ENCODE measurements at places on chromosomes 6 and 20.

DNA sequence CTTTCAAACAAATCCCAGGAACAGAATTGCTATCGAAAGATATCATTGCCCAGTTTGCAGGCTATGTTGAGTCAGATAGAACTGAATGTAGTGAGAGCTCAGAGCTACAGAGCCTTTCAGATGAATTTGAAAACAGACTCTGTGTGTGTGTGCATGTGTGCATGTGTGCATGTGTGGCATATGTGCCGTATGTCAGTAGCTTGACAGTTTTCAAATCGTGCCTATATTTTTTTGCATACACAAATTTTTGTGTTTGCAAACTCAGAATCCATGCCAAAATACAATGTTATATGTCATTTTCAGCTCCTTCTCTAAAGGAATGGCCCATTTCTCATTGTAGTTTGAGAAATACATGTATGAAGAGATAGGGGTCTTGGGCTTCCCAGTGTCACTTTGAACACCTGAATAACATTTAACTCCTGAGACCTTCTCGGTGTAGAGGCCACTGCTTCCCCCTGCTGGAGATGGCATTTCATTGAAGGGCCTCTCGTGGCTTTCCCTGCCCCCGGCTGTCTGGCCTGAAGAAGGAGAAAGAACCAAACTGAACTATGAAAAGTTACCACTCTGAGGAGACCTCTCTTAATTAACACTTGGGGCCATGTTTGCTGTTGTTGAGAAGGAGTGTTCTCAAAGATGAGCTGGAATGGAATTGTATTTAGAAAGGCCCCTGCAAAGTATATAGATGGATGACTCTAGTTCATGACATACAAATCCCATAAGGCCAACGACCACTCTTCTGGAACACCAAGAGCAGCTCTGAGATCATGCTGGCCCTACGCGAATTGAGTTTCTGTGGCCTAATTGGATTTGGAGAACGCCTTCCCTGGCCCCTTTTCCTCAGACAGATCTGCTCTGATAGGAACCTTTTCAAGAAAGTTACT lies 58.7 kb downstream of the VAPB start:
- DNase-seq = no peak

- DNase-seq = no peak
These were observed 388.3 kb upstream of the RNF217 start for GRCh38 chr6:124573953-124574352.

DNA sequence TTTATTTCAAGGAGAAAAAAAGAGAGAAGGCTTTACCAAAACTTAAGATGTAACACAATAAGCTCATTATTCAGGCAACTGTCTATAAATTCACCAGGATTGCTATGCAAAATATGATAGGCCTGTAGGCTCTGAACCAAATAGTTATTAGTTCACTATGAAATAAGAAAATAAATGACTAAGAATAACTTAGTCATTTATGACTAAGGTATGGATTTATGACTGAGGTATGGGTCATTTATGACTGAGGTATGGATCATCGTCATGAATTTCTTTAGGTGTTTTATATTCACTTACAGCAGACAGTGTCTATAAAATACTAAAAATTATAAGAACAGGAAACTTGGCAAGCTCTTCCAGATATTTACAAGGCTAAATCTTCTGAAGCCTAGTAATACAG lies 52.1 kb upstream of the SNX9 start:
- DNase-seq = no peak

DNA sequence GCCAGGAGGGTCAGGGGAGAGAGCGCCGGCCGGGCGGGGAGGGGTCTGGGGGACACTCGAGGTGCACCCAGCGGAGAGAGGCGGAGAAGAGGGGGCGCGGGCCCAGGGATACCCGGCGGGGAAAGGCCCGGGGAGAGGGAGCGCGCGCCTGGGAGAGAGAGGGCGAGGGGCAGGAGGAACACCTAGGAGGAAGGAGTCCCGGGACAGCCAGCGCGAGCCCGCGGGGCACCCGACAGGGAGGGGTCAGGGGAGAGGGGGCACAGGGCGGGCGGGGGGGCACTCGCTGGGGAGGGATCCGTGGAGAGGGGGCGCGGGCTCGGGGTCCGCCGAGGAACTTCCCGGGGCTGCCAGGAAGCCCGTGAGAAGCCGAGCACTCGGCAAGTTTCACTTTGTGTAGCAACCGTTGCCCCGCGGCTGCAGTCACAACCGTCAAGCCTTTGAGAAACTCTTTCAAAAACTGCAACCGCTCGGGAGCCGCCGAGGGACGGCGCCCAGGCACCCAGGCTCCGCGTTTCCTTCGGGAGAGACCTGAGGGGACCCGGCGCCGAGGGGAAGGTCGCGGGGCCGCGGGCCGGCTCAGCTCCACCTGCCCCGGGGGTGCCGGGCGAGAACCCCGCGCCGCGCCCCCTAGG lies 471 bp downstream of the EZR start:
- peak; percentile 33 for DNase-seq

DNA sequence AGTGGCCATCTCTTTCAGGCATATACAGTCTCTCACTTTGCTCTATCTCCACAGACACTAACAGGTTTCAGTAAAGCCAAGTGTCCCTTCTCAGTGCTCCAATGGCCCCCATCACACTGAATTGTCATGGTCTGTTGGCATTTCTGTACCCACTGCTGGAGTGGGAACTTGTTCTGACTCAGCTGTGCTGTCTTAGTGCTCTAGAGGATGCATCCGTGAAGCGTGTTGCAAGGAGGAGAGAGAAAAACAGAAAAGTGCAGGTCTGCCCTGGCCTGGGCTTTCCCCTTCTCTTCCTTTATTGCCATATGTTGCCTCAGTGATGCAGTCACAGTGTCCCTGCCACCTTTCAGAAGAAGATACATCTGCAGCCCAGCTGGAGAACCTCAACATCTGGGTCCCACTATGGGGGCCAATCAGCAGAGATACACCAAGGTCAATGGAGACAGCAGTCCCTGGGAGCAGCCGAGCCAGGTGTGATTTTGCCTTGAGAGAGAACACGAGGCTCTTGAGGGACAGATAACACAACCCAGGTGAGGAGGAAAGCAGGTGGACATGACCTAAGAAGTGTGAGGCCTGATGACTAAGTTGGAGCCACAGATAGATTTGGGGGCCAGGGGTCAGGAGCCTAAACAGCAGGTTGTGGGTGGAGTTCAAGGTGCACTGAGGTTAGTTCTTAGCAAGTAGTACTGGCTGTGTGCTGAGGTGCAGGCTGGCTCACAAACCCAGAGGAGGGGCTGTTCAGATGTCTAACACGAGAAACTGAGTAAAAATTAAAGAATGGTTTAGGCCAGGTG lies 5.6 kb upstream of the PLCG1 start:
- no peak for DNase-seq

- DNase-seq = no peak
These were observed 540.7 kb downstream of the BMP2 start for GRCh38 chr20:7308163-7308562.

GRCh38 chr6:19968201-19968600 lies 131.0 kb downstream of the ID4 start:
- no peak for DNase-seq

DNA sequence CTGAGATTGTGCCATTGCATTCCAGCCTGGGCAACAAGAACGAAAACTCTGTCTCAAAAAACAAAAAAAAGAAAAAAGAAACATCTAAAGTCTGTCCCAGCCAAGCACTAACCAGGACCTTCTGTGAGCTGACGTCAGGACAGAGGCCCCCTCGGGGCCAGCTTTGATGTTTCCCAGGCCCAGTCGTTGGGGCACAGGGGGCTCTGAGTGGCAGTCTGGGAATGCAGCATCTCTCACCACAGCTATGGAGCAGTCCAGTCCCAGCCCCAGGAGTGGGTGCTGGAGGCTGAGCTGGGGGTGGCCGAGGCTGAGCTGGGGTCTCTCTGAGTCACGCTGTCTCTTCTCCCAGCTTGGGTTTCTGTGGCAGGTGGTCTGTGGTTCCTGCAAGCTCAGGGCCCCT lies 46.0 kb upstream of the SRF start:
- no peak for DNase-seq

DNA sequence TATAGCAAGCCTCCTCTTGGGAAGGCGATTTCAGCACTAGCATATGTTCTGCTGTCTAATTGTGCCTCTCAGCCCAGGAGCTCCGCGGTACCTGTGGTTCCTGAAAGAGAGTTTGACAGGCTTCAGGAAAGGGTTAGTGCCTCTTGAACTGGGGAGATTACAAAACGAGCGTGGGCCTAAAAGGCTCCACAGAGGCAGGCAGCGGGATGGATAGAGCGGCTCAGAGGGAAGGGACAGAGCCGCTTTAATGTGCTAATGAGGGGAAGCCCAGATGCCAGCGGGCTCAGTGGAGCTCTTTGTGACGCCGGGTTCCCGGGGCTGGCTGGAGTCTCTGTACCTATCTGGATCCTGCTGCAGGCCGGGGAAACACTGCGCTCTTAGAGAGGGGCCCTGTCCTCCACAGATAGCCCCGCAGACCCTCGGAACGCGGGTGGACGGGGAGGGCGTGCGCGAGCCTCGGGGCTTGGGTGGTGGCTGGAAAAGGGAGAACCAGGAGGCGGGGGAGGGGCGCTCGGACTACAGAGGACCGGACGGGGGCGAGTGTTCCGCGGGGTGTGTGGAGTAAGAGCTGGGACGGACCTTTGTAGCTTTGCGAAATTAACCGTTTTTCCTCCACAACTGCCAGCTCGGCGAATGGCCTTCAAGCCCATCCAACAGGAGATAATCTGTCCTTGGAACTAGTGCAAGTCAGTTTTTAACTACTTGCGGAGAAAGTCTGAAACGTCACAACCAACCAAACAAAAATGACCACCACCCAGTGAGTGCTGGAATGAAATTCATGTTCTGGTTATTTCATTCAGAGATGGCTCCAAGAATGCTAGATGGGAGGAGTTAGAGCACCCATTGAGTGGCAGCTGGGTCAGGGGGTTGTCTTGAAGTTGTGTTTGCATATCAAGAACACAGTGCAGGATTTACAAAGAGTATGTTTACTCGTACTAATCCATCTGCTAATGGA lies 13.0 kb downstream of the SLC35F1 start:
- no peak for DNase-seq

DNA sequence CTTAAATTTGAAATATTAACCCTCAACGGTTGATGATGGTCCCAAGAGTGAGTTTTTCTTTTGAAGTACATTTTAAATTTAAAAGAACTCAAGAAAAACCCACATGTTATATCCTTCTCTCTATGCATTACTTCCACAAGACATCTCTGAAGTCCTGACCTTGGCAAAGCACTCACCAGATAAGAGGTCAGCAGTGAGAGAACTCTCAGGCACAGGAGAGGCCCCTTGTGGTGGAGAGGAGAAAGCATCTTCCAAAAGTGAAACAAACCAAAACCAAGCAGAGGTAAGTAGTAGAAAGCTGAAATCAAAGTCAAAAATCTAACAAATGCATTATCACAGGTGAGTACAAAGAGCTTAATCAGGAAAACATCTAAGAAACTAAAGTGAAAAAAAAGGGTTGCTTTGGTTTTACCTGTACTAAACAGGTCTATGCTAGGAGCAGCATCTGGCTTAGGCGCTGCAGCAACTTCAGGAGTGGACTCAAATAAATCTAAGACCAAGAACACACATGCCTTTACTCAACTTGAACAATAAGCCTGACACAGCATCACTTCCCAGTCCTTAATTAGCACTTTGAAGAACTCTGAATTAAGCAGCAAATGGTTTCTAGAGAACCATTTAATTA lies 80.5 kb downstream of the PRSS35 start:
- DNase-seq = no peak

DNA sequence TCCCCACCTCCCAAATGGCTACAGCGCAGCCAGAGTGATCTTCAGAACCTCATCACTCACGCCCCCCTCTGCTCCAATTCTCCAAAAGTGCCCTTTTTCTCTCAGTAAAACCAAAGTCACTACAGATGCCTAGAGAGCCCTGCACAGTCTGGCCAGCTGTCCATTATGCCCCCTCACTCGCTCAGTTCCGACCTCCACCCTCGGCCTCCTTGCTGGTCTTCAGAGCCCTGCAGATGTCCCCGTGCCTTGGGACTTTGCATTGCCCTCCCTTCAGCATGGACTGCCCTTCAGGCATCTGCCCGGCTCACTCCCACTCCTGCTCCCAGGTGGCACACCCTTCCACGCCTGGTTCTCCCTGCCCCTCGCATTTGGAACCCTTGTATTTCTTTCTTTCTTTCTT lies 1.1 kb upstream of the RAET1E start:
- DNase-seq = no peak

- no peak for DNase-seq
These were observed 724.6 kb downstream of the UTRN start for GRCh38 chr6:145009711-145010110.

- DNase-seq = no peak
These were observed 40.3 kb downstream of the KIF6 start for GRCh38 chr6:39684790-39685488.

DNA sequence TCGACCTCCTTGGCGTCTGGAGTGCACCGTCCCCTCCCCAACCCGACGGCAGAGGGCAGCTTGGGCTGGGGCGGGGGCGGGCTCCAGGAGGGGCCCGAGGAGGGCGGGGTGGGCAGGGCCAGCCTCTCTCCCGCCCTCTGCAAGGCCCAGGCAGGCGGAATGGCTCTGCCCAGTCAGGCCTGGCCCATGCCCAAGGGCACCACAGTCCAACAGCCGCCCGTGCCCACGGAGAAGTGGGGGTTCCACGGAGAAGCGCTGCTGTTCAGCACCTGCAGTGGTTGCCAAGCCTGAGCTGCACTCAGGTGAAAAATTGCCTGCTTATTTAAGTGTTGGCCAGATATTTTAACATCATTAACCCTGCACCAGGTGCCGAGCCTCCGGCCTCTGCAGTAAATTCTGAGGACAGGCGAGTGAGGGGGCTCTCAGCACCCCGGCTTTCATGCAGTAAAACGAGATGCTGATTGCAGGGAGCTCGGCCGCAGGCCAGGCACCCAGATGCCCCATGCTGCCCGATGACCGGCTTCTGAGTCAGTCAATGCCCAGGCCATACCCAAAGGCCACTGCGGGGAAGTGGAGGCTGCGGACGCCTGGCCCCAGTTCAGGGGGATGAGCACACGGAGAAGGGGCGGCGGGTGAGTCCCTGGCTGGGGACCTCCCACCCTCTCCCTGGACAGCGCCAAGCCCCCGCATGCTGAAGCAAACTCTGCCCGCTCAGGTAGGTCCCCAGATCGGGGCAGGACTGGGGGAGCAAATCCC lies at the start of gene SRMS:
Gene SRMS, minus strand, starts transcription at position 25 of the 756 bp plus-strand sequence. CDS start 286 bp downstream, outside the sequence.
- DNase-seq = no peak

DNA sequence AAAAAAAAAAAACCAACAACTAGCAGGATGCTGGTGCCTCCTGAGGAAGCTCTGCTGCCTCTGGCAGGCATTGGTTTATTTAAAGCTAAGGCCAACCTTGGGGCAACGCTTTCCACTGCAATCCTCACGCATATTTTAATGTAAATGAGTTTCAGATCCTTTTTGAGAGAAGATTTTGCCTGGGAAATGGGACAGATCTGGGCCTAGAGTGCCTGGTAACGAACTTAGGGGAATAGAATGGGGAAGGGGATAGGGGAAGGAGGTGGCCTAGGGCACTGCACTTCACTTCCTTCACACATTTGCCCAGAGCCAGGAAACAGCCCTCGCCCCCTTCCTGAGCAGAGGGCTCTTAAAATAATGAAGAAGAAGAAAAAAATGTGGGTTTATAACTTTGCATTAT lies 132.7 kb upstream of the TMEM170B start:
- DNase-seq = no peak

- no peak for DNase-seq
These were observed 29.5 kb upstream of the TCFL5 start for GRCh38 chr20:62891111-62891510.

GRCh38 chr6:144683216-144684070 lies 398.3 kb downstream of the UTRN start:
- DNase-seq = no peak

Data from stimulated activated CD8-positive, alpha-beta memory T cell treated with anti-CD3 and anti-CD28 coated beads, Interleukin-15, amount 100 ng/mL, for 4 hours (primary cell).